ENCODE measurements at places on chromosomes 11 and 22. TPM values are rescaled to one million over a fixed set of nuclear protein-coding genes. Genes with fewer than 3 reads are reported as not detected.

MUC5AC gene
- not detected for polyA plus RNA-seq

ADM2 gene
- polyA plus RNA-seq, result 0.63 TPM

WNT11 gene
- 8.5 TPM for polyA plus RNA-seq

SERGEF gene
- 15.1 TPM for polyA plus RNA-seq

SLC29A2 gene
- not detected for polyA plus RNA-seq

TPBGL gene
- 0.21 TPM for polyA plus RNA-seq

VPS26B gene
- polyA plus RNA-seq, result not detected

OR2AG2 gene
- polyA plus RNA-seq, result not detected

TRIM51G gene
- polyA plus RNA-seq, result not detected

QSER1 gene
- polyA plus RNA-seq, result 22.7 TPM

TREH gene
- polyA plus RNA-seq, result 0.12 TPM

DNA sequence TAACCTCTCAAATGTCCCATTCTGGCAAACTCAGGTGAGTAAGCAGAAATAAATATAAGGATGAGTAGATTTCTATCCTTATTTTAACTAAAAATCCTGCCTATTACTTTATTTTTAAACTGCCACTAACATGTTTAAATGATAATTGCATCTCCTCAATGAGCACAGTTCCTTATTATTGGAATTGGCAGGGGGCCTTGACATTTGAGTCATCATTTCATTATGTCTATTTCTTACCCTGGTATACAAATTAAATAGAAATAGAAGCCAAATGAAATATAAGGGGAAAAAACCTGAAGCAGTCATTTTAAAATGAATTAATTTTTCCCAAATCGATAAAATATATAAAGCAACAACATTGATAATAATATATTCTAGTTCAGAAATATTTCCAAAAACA, 81.2 kb downstream of the GUCY1A2 start:
- DNase-seq, result no peak

DNA sequence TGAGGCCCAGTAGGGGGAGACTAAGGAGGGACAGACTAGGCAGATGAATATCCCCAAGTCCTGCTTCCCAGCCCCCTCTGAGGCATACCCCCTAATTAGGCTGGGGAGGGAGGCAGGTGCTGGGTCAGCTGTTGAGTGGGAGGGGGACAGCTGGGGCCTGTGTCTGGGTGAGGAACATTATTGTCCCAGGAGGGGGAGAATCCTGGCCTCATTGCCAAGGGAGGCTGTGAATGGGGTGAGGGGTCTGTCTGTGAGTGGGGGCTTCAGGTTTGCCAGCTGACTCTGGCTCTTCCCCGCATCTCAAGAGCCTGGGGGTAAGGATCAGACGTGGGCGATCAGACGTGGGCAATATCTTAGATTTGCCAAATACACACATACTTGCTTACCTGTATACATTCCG, 2.1 kb downstream of the INPPL1 start:
- DNase-seq, result no peak

DNA sequence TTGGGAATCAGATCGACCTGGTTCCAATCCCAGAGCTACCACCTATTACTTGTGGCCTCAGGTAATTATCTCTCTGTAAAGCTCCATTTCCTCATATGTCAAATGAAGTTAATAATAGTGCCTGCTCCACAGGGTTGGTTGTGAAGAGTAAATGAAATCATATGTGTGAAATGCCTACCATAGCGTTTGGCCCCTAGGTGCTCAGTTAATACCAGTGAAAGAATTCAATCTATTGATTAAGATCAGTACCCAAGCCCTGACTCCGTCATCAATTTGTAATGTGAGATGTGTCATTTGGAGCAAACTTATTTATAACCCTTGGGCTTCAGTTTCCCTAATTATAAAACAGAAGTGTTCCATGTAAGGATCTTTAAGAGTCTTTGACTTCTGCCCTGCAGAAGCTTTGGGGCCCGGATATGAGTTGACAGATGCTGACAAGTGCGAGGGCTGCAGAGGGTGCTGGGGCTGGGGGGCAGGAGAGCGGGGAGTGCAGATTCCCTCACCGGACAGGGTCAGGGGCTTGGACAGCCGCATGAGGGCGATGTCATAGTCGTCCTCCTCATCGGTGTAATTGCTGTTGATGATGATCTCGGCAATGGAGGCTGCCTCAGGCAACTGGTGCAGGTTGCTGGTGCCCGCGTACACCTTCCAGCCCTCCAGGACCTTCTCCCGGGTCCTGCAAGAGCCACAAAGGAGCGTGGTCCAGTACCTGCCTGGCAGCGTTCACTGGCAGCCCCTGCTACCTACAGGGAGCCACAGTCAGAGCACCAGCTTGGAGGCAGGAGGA, 20.9 kb downstream of the TMPRSS13 start:
- DNase-seq, result no peak

GRCh38 chr11:2108675-2109491, 30.3 kb downstream of the IGF2 start:
- no peak for DNase-seq

- no peak for DNase-seq
These were observed 139.3 kb downstream of the CEP164 start for GRCh38 chr11:117466966-117467365.

DNA sequence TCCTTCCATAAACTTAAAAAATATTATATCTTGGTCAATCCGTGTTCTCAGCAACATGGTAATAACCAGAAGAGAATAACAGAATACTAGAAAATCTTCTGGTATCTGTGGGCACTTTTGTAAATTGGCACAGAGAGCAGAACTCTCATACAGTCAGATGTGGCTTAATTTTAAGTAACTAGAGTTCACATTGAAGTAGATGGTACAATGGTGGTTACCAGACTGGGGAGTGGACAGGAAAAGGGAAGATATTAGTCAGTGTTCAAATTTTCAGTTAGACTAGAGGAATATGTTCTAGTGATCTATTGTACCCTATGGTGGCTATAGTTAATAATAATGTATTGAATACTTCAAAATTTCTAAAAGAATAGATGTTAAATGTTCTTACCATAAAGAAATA, 6.9 kb downstream of the OR52H1 start:
- no peak for DNase-seq

- DNase-seq, result no peak
These were observed 16.9 kb downstream of the SLC37A2 start for GRCh38 chr11:125079878-125080530.

- DNase-seq, result no peak
These were observed 46.2 kb upstream of the YWHAH start for GRCh38 chr22:31897842-31898805.

GRCh38 chr11:95459291-95460042, 228.5 kb upstream of the SESN3 start:
- DNase-seq, result peak; percentile 82

- no peak for DNase-seq
These were observed 17.8 kb upstream of the XBP1 start for GRCh38 chr22:28817919-28818859.

DNA sequence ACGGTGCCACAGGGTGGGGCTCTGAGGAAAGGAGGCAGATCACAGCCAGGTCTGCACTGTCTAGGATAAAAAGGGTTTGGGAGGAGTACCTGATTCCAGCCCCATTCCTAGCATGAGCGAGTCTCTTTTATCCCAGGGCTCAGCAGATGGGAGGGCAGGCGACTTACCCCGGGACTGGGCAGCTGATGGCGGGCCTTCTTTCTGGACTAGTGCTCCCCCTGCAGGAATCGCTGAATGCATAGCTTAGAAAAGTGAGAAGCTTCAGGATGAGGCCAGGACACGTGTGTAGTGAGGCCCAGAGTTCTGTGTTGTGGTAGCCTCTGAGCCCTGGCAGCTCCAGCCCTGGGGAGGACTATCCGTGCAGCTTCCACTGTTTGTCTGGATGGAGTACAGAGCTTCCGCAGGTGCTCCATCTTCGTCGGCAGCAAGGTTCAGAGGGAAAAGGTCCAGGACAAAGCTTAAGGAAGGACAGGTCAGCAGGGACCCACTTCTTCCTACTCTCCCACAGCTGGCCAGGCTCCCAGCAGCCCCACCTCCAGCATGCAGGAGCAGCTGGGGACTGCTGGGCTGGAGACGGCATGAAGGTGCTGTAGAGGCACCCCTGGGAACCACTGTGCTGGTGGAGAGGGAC, 30.4 kb downstream of the COMMD9 start:
- peak; percentile 32 for DNase-seq

GRCh38 chr11:48879256-48879655, 104.4 kb downstream of the TRIM51G start:
- DNase-seq, result no peak

DNA sequence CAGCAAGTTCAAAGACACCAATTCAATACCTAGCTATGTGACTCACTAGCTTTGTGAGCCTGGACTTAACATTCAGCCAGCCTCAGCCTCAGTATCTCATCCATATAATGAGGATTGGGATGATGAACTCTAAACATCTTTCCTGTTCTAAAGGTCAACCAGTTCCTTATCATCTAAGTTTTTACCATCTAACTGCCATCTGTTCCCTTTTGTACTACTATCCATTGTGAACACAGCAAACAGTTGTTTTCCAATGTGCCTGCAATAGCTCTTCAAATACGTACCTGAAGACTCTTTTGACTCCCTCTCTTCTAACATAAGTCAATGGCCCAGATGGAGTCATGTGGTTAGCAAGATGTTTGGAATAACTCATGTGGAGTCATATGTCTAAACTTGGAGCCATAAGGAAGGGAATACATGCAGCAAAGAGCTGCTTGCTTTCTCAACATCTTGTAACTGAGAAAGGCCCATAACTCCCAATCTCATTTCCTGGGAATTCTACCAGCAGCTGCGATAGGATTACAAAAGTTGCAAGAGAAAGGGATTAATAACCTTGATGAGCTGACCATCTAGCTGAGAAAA, 19.4 kb downstream of the SYTL2 start:
- DNase-seq, result no peak

DNA sequence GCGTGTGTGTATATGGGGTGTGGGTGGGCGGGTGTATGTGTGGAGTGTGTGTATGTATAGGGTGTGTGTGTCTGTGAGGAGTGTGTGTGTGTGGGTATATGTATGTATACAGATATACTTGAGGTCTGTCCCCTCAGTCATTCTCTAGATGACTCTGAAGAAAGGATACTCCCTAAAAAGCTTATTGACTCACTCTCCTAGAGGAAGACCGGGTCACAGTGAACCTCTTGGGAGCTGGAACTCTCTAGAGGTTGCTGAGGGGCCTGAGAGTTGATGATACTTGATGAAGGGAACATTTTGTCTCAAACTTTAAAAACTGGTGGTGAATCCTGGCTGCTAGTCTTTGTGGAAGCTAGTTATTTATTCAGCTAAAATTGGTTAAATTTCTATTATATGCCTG, 15.1 kb downstream of the STX3 start:
- no peak for DNase-seq

DNA sequence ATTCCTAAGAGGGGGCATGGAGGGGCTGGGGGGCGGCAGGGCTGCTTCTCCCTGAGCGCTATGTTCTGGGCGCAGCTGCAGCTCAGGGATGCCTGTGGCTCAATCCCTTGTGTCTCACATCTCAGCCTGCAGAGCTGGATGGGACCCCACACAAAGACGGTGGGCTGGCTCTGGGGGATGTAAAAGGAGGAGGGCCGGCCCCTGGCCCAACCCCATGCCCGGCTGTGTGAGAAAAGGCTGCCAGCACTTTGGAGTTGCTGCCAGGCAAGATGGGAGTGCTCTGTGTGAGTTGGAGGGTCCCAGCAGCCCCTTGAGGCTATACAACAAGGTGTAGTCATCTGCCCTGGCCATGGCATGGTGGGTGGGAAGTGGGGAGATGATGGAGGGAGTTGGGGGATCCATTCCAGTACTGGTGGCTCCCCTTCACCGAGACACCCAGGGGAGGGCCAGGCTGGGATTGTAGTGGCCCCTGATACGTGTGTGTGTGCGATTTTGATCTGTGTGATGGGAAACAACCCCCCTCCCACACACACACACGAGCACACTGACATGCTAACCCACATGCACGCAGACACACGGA, 1.3 kb upstream of the TBX10 start:
- DNase-seq, result no peak

DNA sequence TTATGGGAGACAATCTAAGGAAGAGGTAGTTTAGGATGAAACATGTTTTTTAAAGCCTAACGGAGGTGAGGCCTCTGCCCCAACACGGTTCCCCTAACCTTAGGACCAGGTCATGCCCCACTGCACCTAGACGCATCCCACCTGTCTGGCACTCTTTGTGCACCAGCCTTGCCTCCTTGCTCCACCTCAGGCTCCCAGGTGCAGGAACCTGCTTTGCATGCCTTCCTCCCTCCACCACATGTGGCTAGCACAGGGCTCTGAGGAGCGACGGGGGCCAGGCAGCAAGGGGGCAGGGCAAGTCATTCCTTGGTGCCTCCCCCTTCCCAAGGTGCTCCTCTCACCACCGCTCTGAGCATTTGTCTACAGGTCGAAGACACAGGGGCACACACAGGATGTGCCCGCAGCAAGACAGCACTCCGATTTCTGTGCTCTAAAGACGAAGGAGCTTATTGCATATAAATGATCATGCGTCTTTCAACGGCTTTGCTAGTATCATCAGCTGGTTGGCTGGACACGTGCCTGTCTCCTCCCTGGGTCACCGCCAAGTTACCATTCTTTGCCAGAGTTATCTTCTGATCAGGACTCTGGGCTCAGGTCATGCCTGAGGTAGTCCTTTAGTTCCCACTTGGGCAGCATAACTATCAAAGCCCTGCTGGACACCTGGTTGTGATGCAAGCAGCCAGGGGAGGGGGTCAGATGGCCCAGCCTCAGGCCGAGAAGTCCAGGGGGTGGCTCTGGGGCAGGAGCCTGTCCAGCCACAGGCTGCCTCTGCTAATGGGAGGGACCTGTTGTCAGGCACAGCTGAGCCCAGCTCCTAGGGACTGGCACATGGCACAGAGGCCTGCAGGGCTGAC, 172.0 kb upstream of the NTM start:
- DNase-seq, result no peak

GRCh38 chr11:72789493-72790131, 4.2 kb downstream of the STARD10 start:
- no peak for DNase-seq

GRCh38 chr11:1920909-1921573, 1.5 kb downstream of the TNNT3 start:
- DNase-seq, result no peak
